ENCODE measurements at places on chromosomes 1 and 21. TPM values are rescaled to one million over a fixed set of nuclear protein-coding genes. Genes with fewer than 3 reads are reported as not detected.
A peak's percentile ranks its signal among the peaks of the same experiment; 100 is the strongest.

GRCh38 chr1:160342526-160342925, 524 bp downstream of the COPA start:
- DNase-seq: no peak

DNA sequence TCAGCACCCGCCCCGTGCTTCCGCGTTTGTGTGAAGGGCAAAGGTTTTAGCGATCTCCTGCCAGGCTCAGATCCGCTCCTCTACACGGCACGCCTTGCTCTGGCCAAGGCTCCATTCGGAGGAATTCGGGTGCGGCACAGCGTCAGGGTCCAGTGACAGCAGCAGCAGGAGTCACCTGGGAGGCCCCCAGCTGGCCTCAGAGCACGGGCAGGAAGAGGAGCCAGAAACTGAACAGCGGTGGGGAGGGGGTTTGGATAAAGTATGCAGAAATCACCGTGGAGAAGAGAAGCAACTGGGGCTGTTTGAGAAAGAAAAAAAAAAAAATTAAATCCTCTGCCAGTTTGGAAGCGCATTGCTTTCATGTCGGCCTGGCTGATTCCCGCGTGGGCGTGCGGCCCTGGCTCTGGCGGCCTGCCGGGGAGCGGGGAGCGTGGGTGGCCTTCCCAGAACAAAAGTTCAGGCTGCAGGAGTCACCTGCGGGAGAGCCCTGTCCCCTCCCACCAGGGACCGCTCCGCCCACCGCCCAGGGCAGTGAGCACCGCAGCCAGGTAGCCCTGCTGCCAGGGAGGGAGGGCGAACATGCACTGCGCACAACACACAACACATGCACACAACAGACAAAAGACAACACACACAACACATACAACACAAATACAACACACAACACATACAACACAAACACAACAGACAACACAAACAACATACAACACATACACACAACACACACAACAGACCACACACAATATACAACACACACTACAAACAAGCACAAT, 107.6 kb downstream of the ETS2 start:
- DNase-seq: no peak

DNA sequence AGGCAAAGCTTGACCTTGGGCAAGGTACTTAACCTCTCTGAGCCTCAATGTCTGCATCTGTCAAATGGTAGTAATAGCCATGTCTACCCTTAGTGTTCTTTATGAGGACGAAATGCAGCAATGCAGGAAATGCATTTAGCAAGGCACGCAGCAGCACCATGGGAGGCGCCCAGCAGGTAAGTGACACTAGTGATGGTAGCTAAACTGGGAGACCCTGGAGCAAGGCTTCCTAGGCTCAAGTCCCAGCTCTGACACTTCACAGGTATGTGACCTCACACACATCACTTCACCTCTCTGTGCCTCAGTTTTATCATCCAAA, 289.0 kb downstream of the RRAGC start:
- no peak for DNase-seq

The CDK11B gene
- 9.0 TPM for total RNA-seq

DNA sequence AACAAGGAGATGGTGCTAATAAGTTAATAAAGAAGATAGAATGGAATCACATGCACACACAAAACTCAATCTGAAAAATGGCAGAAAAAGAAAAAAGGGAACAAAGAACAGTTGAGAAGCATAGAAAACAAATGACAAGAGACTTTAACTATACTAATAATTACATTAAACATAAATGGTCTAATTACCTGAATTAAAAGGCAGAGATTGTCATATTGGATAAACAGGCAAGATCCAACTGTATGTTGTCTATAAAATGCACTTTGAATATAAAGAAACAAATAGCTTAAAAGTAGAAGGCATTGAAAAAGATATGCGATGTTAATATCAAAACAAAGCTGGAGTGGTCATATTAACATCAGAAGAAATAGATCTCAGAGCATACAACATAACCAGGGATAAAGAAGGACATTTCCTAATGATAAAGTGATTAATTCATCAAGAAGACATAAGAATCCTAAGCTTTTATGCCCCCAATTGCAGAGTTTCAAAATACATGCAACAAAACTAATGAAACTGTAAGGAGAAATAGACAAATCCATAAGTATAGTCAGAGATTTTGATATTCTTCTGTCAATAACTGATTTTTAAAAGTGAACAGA, 293.5 kb downstream of the PTPRU start:
- DNase-seq: no peak

DNA sequence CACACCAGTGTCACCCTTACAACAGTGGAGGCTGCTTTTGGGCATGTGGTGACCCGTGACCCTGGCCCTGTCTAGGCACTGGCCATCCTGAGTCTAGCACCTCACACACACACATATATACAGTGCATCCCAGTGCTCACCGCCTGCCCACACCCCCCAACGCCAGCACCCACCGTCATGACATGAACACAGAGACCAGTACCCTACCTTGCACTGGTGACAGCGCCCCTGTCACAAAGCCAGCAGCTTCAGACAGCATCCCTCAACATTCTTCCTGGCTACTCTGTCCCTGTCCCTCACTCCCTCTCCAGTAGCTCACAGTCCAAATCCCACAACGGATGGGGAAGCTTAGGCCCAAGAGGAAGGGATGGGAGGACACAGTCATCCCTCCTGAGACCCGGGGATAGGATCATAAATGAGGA, 27.1 kb downstream of the AHDC1 start:
- no peak for DNase-seq

DNA sequence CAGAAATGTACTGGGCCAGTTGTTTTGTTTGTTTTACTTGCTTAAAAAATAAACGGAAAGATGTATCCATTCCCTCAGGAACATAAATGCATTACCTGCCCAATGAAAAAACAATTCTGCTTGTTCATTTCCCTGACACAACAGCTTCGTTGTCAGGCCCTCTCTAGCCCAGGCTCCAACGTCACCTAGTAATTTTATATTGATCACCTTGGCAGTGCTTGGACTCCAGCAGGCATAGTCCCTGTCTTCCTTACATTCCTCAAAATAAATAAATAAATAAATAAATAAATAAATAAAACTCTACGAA, 1.2 kb downstream of the CEP170 start:
- no peak for DNase-seq

- no peak for DNase-seq
Observed at GRCh38 chr21:44332383-44332782, 6.8 kb downstream of the CFAP410 start.

- DNase-seq: no peak
Observed at GRCh38 chr1:22796642-22797041, 86.0 kb downstream of the EPHB2 start.

The FAM78B gene
- 1.6 TPM for total RNA-seq

GRCh38 chr1:24541711-24542346, 14.1 kb upstream of the NCMAP start:
- DNase-seq: no peak

The COL6A1 gene
- 329 TPM for total RNA-seq

The UBE2U gene
- total RNA-seq: not detected

The FMO3 gene
- 0.57 TPM for total RNA-seq

The RER1 gene
- 62.5 TPM for total RNA-seq

GRCh38 chr21:44778499-44778911, 23.1 kb downstream of the UBE2G2 start:
- DNase-seq: no peak

The FAM89A gene
- total RNA-seq: 17.9 TPM

GRCh38 chr1:200075938-200076546, 48.5 kb downstream of the NR5A2 start:
- peak; percentile 82 for DNase-seq

The TMOD4 gene
- 0.57 TPM for total RNA-seq

DNA sequence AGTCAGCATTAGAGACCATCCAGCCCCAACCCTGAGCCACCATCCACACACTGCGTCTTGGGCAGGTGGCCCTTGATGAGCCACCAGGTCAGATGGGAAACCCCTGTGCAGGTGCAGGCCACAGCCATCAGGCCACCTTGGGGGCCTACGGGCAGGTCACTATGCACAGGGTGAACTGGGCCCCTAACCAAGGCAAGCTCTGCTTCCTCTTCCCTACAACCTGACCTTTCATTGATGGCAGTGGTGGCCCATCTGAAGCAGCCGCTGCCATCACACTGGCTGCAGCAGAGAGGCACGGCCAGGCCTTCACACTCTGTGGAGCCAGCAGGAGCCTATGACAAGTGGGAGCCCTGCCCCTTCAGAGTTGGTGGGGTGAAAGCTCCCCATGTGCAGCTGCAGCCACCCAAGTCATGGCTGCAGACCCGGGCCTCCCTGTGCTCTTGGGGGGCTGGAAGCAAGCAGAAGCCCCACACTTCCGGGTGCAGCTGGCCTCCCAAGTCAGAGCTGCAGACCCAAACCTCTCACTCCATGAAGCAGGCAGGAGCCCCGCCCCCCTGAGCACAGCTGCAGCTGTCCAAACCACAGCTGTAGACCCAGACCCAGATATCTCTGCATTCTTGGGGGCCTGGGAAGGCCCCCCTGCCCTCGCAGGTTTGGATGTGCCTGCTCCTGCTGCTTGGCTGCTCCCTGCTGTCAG, 681.5 kb downstream of the MATN1 start:
- DNase-seq: no peak

DNA sequence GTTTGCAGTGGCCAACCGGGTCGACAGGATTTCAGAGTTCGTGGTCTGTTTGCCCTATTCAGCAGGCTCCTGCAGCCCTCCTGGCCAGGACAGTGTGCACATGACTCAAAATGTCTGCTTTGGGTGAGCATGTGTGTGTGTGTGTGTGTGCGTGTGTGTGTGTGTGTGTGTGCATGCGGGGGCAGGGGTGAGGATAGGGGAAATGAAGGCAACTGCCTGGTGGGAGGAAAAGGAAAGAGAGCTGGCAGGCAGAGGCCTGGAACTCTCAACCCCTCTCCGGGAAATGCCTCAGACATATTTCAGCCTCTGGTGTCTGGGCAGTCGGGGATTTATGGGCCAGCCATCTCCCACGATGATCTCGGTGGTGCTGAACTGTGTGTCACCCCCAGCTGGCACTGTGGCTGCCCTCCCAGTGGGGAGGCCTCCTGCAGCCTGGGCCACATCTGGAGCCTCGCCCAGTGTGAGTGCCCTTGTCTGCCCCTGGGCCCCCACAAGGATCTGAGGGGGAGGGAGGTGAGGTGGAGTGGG, 15.2 kb downstream of the CDCP2 start:
- peak; percentile 84 for DNase-seq

The KRTAP11-1 gene
- total RNA-seq: not detected

The ANKRD35 gene
- total RNA-seq: not detected

- DNase-seq: peak; percentile 70
Observed at GRCh38 chr1:43358121-43358745, 548 bp upstream of the CDC20 start.

DNA sequence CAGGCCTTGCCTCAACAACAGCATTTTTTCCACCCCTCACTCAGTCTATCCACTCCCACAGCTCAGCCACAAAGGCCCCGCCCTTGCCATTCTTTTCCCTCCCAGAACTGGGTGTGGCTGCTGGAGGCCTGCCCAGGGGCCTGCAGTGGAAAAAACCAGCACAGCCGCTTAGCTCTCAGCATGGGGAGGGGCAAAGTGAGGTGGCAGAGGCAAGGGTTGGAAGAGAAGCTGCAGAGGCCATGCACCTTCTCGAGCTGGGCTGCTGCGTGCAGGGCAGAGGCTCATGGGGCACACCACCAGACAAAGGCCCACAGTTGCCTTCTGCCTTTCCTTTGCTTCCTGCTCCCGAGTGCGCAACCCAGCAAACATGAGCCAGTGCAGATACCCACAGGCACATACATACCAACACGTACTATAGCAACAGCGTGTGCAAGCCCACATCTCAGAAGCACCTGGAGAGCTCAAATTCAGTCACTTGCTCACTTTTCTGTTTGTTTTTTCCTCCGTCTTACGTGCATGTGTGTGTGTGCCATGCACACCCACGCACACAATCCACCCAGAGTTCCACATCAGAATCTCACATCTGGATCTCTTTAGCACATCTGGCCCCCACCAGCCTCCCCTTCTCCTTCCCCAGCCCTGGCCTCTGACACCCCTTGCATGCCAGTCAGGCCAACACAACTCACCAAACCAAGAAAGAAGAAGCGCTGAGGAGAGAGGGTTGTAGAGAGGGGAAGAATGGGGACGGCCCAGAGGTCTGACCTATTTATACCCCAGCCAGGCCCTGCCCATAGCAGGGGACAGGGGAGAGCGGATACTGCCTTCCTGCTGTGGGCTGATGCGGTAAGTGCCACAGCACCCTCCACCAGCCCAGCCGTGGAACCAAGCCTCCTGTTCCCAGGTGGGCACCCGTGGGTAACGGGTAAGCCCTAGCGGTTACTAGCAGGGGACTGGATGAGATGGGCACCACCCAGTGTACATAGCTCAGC, at the start of gene S100A4:
S100A4 (minus strand) TSS at position 740 of the 989 bp plus-strand sequence. CDS start 1,012 bp downstream, outside the sequence.
- DNase-seq: peak; percentile 98

The SLC44A3 gene
- not detected for total RNA-seq

DNA sequence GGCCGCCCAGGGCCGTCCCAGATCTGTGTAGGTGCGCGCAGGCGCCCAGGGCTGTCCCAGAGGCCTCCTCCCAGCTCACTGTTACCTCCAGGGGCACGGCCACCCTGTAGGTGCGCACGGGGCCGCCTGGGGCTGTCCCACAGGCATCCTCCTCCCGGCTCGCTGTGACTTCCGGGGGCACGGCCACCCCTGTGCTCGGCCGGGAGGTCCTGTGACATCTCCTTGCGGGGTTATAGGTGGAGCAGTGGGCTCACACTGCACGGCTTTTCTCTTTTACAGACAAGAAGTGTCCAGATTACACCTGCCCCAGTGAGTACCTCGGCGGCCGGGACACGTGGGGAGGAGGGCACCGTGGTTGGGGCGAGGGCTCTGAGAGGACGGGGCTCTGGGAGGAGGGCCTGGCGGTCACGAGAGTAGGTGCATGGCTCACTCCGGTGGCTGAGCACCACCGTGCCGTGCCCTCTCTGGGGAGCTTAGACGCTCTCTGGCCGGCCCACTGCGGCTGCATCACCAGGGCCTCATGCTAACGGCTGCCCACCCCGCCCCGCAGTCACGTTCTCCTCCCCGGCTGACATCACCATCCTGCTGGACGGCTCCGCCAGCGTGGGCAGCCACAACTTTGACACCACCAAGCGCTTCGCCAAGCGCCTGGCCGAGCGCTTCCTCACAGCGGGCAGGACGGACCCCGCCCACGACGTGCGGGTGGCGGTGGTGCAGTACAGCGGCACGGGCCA, 21.4 kb downstream of the COL6A1 start:
- DNase-seq: no peak

The ARHGEF10L gene
- total RNA-seq: 11.0 TPM

GRCh38 chr1:110956586-110956985, 7.1 kb downstream of the LRIF1 start:
- no peak for DNase-seq

DNA sequence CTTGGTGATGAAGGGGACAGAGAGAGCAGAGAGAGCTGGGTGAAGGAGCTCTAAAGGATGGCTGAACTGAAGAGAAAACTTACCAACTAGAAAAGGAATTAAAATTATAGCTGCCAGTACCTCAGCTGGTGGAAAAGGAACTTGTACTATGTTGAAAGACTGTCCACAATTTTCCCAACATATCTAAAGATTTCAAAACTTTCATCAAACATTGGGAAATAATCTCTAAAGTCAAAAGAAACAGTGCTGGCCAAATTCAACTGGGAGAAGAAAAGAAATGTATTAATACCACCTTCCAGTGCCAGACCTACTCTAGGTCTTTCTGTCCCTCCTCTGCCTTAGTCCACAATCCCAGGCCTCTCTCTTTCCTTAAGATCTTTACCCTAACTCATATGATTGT, 6.1 kb downstream of the SMG5 start:
- DNase-seq: no peak

- DNase-seq: no peak
Observed at GRCh38 chr1:108848806-108849205, 8.1 kb downstream of the AKNAD1 start.

The CDK18 gene
- 31.5 TPM for total RNA-seq

GRCh38 chr1:68585351-68585750, 88.5 kb upstream of the DEPDC1 start:
- DNase-seq: no peak

The GJA9 gene
- not detected for total RNA-seq

Measured in A172 (cell line).